ENCODE measurements at places on chromosomes 7 and 10. TPM values are rescaled to one million over a fixed set of nuclear protein-coding genes. Genes with fewer than 3 reads are reported as not detected.

GRCh38 chr7:102165136-102165535 is 121.5 kb upstream of the SH2B2 start:
- no peak for DNase-seq

GRCh38 chr10:30417301-30417700 is 16.7 kb upstream of the MAP3K8 start:
- no peak for DNase-seq

The EZH2 gene
- 41.3 TPM for total RNA-seq

- DNase-seq: no peak
These were observed 90.0 kb upstream of the STK17A start for GRCh38 chr7:43492896-43493295.

DNA sequence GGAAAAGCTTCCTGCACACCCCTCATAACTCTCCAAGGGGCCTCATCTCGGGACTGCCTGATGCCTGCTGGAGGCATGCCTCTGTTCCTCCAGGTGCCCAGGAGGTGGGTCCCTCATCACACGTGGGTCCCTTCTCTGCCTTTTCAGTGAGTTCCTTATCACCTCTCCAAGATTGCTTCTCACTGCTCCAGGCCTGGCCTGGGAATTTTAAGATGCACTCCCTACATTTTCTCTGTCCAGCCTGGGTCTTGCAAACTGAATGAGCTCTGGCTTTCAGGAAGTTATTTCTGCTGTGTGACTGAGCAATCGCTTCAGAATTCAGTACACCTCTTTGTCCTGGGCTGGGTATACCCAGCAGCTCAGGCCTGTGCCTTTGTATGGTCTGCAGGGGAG is 43.8 kb downstream of the LRRC18 start:
- no peak for DNase-seq

GRCh38 chr10:71501402-71501801 is 104.7 kb downstream of the CDH23 start:
- no peak for DNase-seq

- DNase-seq: peak; percentile 85
These were observed 37.6 kb upstream of the SVOPL start for GRCh38 chr7:138738551-138739335.

The MMD2 gene
- 0.11 TPM for total RNA-seq

The VAX1 gene
- total RNA-seq: not detected

- DNase-seq: no peak
These were observed 26.0 kb downstream of the HSPA12A start for GRCh38 chr10:116716381-116716780.

- DNase-seq: peak; percentile 61
These were observed 97.4 kb downstream of the C10orf105 start for GRCh38 chr10:71622154-71622526.
